ENCODE measurements at places on chromosomes 11 and 22.

- no peak for DNase-seq
Measured at GRCh38 chr22:22360014-22360413, 115.4 kb downstream of the VPREB1 start.

- DNase-seq = no peak
Measured at GRCh38 chr11:73262851-73263495, 9.2 kb upstream of the P2RY6 start.

- no peak for DNase-seq
Measured at GRCh38 chr11:45832811-45833441, 14.3 kb upstream of the CRY2 start.

- no peak for DNase-seq
Measured at GRCh38 chr11:95915051-95915450, 8.9 kb downstream of the MTMR2 start.

DNA sequence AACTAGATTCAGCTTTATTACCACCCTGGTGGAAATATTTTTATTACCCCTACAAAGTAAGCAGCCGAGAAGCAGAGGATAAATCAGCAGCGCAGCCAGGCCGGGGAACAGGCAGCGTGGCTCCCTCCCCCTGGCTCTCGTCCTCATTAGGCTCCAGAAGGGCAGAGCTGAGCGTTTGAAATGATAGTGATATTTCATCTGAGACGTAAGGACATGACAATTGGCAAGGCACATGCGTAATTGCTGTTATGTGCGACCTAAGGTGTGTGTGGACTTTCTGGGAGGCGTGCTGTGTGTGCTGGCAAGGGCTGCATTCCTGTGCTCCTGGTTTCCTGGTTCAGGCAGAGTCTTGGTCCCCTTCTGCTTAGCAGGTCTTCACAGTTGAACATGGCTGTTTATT is 247.8 kb downstream of the TBC1D22A start:
- DNase-seq = no peak

- no peak for DNase-seq
Measured at GRCh38 chr11:75279273-75279672, 38.7 kb downstream of the TPBGL start.

- DNase-seq = no peak
Measured at GRCh38 chr11:70423523-70424505, 25.5 kb downstream of the CTTN start.

DNA sequence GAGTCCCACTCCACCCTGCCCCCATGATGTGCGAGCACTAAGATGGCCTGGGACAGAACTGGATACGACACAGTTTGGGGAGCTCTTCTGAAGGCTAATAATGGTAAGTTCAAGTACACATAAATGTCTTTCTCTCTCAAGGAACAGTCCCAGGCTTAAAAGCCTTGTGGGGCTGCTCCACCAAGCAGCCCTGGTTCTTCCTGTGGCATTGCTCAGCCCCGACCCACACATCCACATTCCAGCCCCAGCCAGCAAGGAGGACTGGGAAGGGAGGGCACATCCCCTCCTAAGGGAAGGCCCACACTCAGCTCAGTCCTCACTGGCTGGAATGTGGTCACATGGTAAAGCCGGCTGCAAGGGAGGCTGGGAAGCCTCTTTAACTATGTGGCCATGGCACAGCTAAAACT is 13.3 kb upstream of the MB start:
- no peak for DNase-seq

GRCh38 chr11:119251114-119251513 is 45.0 kb downstream of the CBL start:
- no peak for DNase-seq

- DNase-seq = no peak
Measured at GRCh38 chr22:20230777-20231420, 37.2 kb downstream of the RTN4R start.

DNA sequence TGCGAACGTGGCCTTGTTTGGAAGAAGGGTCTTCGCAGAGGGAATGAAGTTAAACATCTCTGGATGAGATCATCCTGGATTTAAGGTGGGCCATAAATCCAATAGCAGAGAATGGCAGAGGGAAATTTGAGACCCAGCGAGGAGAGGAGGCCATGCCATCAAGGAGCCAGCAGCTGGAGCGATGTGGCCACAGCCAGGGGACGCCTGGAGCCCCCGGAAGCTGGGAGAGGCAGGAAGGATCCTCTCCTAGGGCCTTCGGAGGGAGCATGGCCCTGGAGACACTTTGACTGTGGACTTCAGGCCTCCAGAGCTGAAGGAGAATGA is 22.1 kb downstream of the ANO1 start:
- no peak for DNase-seq

DNA sequence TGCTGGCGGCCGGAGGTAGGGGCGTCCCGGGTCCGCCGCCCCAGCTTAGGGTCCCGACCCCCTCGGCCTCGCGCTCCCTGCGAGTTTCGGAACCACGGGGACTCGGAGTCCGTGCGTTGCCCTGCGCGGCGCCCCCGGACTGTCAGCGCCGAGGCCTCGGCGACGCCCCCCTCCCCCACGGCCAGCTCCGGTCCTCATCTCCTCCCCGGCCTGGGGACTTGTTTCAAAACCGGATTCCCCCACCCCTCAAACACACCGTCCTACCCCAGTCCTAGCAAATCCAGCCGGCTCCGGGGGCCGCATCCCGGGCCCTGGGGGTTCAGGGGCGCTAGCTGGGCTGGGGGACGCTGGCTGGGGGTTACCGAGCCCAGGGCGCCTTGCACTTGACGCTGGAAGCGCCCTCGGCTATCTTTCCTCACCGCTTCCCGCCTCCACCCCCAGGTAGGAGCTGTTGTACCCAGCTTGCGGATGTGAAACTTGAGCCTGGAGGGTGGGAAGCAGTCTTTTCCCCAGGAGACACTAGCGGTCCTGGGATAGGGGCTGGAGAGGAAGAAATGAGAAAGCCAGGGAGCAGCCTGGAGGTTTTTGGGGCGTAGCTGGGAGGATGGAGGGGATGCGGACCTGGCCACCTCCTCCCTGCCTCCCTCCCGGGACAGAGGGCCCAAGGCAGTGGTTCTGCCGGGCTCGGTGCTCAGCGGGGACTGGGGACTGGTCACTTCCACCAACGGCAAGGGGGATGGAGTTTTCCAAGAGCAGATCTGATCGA is 550 bp downstream of the FBLN1 start:
- DNase-seq = no peak

GRCh38 chr11:33006010-33006409 is 9.7 kb upstream of the DEPDC7 start:
- no peak for DNase-seq

DNA sequence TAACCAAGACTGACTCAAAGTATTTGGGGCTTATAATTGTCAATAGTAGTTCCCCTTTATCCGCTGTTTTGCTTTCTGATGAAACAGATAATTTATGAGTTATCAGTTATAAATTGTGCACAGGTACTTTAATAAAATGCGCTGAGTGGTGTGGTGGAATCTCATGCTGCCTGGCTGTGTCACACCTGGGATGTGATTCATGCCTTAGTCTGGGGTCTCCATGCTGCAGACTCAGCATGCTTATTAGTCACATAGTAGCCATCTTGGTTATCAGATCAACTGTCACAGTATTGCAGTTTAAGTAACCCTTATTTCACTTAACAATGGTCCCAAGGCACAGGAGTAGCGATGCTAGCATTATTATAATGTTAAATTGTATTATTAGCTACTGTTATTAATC is 995.2 kb downstream of the NTM start:
- no peak for DNase-seq

DNA sequence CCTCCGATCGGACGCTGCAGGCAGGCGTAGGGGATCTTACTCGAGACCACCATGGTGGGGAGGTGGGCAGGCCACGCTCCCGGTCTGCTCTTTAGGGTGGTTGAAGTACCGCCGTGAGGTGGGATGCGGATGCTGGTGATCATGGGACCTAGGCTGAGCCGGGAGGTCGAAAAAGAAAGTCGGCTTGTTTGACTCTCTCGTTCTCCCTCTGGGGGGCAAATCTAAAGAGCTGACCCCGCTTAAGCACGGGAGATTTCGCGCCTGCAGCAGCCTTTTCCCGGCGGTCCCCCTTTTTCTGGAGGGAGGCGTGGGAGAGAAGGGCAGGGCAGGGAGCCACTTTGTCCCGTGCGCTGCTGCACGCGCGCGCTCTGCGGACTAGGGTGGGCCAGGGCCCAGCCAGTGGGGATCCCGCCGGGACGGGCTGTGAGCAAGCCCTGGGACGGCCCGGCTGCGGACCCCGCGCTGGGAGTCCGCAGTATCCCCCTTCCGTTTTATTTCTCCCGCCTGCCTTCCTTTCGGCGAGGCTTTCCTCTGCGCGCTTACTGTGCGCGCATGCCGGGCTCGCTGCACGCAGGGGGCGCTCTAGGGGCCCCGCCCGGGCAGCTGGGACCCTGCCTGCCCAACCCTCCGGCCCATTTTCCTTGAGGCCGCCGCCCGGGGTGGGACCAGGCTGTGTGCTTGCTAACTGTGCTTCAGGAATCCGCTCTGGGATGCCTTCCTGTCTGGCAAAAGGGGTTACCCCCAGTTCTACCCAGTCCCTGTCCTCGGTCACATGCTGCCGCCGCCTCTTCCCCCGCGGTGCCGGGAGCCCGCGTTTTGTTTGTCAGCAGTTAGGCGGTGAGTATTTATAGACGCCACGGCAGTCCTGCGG is 81.0 kb downstream of the PRR5L start:
- no peak for DNase-seq

DNA sequence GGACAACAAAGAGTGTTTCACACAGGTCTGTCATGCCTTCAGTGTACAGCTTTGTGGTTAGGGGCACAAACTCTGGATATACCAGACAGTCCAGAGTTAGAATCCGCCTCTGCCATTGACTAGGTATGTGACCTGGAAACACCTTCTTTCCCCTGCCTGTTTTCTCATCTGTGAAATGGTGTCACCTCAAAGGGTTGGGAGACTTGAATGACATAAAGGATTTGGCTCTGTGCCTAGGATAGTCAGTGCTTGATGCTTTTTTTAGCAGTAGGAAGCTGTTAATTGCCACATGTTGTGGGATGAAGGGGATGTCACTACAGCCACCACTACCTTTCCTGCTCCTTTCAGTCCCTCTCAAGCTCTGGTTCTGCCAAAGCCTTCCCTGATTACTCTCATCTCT is 17.4 kb upstream of the LRRC55 start:
- no peak for DNase-seq

DNA sequence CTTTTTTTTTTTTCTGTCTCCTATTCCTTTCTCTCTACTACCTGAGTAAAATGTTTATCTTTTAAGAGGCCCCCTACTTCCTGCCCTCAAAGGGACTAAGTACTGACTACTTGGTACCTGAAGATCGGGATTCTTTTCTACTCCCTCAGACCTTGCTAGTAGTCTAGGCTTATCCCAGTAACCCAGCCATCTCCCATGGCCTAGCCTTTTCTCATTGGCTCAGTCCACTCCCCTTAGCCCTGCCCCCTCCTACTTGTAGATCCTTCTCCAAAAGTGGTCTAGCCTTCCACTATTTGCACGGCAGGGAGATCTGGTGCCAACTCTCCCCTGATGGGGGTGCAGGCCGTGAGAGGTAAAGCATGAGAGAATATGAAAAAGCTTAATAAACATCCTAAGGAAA is 133.7 kb downstream of the RCN1 start:
- DNase-seq = no peak

DNA sequence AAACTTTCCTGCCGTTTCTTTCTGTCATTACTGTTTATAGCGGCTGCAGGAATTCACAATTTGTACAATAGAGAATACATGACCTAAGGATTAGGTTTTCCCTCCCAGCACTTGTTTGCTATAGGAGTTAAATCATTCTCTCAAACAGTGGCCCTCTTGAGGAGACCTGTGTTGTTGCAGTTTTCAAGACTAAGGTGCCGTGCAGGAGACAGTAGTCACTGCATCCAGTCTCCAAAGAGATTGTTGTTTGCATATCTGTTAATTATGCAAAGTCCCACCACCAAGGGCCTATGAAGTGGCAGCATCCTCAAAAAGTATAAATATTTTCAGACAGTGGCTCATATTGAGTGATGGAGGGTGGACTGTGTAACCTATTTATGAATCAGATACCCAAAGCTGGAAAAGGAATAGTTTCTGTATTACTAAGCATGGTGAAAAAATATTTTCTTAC is 2.3 kb downstream of the PRSS23 start:
- no peak for DNase-seq

- DNase-seq = no peak
Measured at GRCh38 chr11:114953039-114953438, 274.7 kb downstream of the NXPE2 start.

- DNase-seq = peak; percentile 12
Measured at GRCh38 chr11:132008872-132009271, 638.5 kb downstream of the NTM start.

- no peak for DNase-seq
Measured at GRCh38 chr11:86482692-86483091, 108.0 kb downstream of the CCDC81 start.
